ENCODE measurements at places on chromosomes 3 and 15.

- no peak for DNase-seq
Measured at GRCh38 chr3:24296441-24297205, 198.0 kb downstream of the THRB start.

GRCh38 chr3:19967812-19968211, 20.9 kb downstream of the RAB5A start:
- no peak for DNase-seq

GRCh38 chr3:116515973-116516372, 70.7 kb upstream of the LSAMP start:
- DNase-seq, result no peak

DNA sequence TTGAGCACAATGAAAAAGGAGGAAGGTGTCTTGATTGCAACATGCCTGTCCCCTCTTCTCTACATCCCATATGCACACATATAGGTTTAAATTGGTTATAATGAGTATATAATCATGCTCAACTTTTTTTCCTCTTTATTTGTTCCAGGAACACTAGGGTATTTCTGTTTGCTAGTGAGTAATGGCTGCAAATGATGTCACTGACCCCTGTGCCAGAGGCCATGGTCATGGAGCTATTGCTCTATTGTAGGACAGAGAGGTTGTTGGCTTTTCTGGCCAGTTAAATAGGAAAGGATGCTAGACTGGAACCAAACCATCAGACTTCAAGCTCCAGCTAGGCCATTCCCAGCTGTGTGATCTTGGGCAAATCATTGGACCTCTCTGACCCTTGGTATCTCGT, 9.6 kb downstream of the ARHGEF3 start:
- no peak for DNase-seq

DNA sequence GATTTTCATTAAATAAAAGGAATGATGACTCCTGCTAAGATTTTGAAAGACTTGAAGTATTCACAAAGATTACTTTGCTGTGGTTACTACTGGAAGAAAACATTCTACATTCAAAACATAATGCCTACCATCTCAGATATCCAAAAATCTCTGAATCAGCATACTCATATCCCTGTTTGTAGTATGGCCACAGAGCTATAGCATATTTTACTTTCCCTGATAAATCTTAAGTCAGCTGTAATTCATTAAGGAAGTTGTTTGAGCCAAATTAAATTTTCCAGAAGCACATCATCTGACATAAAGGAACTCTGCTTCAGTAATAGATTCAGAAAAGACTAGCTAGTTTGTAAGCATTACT, 942.0 kb downstream of the ROBO1 start:
- no peak for DNase-seq

GRCh38 chr3:196941729-196942225, 551 bp downstream of the NCBP2 start:
- peak; percentile 62 for DNase-seq

- DNase-seq, result no peak
Measured at GRCh38 chr15:66142285-66142684, 111.3 kb downstream of the MEGF11 start.

GRCh38 chr15:39613271-39613670, 32.4 kb downstream of the THBS1 start:
- no peak for DNase-seq

- DNase-seq, result no peak
Measured at GRCh38 chr15:40702077-40702476, 7.1 kb downstream of the RAD51 start.

- DNase-seq, result peak; percentile 75
Measured at GRCh38 chr15:72117486-72118016, 399 bp downstream of the MYO9A start.

DNA sequence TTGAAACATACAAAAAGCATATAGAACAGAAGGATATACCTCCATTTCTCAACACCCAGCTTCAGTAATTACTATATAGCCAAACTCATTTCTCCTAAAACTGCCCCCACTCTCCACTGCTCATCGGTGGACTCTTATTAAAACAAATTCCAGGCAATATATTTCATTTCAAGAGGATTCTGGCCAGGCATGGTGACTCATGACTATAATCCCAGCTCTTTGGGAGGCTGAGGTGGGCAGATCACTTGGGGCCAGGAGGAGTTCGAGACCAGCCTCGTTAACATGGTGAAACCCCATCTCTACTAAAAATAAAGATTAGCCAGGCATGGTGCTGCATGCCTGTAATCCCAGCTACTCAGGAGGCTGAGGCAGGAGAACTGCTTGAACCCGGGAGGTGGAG, 40.9 kb downstream of the SNX4 start:
- no peak for DNase-seq

DNA sequence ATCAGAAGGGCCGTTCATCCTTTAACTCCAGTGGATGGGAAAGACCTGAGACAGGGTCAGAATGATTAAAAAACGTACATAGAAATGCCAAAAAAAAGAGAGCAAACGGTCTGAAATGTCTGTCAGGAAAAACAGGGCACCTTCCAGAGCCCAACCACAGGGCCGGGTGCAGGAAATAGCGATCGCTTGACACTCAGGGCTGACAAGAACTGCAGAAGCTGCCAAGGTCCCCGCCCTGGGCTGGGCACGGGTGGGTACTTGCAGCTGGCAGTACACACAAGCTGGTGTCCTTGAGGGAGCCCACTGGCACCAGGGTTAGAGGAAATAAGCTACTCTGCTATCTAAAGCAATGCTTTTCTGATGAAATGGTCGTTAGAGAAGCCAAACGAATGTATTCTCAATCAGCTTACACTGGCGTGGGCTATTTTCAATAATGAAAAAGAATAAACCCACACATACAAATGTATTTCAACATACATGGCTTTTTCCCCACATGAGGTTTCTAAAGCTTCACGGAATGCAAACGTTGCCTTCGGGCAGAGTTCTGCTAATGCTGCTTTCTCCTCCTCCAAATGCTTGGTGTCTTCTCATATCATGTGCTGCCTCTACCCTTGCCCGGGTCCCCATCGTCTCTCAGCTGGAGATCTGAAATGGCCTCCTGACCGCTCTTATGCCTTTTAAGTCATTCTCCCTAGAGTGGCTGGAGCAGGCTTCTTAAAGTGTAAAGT, 15.6 kb downstream of the FRMD4B start:
- peak; percentile 53 for DNase-seq

DNA sequence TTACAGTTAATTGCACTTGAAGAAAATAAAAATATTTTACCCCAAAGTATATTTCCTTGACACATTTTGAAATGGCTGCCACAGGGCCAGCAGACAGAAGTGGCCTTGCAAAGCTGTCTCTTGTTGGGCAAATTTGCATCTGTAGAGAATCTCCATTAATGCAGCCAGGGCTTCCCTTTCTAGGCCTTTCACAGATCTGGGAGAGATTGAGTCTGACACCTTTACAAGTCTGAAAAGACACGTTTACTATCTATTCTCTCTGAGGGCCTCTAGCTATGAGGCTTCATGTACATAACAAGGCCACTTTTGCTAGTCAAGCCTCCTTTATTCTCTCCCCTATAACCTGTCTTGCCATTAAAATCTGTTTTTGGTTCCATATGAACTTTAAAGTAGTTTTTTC, 135.9 kb downstream of the ANO10 start:
- no peak for DNase-seq

GRCh38 chr3:189563853-189564563, 67.2 kb upstream of the TP63 start:
- DNase-seq, result no peak

GRCh38 chr3:97187771-97188170, 373.4 kb downstream of the EPHA6 start:
- DNase-seq, result no peak

DNA sequence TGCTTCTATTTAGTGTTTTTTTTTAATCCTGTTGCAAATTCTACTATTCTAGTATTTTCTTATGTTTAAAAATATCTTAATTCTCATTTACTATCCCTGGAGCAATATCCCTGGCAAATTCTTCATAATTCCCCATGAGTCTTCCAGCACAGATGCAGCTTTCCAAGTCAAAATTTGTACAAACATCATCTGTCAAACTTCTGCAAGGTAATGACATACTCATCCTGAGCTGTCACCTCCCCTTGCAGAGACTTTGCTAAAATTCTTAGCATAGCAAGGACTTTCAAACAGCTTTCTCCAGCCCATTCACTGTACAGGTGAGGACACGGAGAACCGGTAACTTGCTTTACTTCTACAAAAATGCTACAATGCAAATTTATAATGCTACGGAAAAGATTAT, 28.6 kb upstream of the VGLL4 start:
- no peak for DNase-seq

- no peak for DNase-seq
Measured at GRCh38 chr3:87575550-87575949, 299.2 kb upstream of the POU1F1 start.

- DNase-seq, result no peak
Measured at GRCh38 chr15:58287891-58288290, 143.9 kb upstream of the LIPC start.

GRCh38 chr3:103794656-103795055, 1359.8 kb downstream of the ZPLD1 start:
- DNase-seq, result no peak

- no peak for DNase-seq
Measured at GRCh38 chr3:6571448-6571847, 289.5 kb upstream of the GRM7 start.

DNA sequence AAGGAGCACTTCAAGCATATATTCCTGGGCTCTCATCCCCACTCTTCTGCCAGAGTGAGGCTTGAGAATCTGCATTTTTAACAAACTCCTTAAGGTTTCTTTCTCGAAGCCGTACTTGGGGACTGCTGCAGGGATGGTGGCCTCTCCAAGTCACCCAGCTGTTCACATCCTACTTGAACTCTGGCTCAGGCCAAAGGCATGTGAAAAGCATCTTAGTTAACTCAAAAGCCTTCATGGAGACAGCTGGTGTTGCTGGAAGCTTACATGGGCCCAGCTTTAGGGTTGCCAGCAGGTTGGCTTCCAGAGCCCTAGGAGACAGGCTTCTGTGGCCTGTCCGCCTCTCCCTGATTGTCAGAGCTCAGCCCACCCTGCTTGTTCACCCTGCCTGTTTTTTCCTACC, 139.2 kb downstream of the THSD4 start:
- no peak for DNase-seq

All from CD8-positive, alpha-beta T cell (primary cell).